Hepatocyte (in vitro differentiated cells): ENCODE measurements at places on chromosomes 12 and 14.

GRCh38 chr14:32050878-32051277 is 26.2 kb upstream of the ARHGAP5 start:
- no peak for DNase-seq

DNA sequence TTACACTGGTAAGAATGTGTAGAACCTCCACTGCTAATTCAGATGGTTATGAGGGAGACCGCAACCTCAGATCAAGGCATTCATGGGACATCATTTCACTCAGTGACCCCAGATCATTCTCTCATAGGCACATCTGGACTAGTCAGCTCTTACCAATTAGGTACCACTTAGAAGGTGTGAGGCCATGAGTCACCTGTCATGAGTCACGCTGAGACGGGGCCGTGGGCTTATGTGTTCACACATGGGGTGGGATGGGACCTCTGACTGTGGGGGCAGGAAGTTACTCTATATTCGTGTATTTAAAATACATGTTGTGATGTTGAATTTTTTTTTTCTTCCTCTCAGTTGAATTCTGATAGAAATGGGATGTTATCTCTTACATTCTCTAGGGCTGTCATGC is 55.9 kb downstream of the CCDC92 start:
- no peak for DNase-seq

DNA sequence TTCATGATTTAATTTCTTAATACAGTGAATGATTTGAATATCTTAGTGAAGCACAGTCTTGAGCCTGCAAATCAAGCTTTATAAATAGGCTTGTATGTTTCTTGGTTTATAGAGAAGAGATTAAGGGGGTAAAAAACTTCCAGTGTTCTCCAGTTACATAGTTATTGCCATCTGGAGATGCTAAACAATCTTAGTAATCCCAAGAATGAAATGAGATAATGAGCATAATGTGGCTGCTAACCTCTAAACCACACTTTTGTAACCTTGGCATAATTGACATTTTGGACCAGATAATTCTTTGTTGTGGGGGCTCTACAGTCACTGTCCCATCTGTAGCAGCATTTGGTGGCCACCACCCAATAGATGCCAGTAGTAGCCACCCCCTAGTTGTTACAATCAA is 316.8 kb downstream of the CCDC91 start:
- no peak for DNase-seq

GRCh38 chr12:62604373-62604772 is 137.7 kb downstream of the MON2 start:
- DNase-seq, result no peak

DNA sequence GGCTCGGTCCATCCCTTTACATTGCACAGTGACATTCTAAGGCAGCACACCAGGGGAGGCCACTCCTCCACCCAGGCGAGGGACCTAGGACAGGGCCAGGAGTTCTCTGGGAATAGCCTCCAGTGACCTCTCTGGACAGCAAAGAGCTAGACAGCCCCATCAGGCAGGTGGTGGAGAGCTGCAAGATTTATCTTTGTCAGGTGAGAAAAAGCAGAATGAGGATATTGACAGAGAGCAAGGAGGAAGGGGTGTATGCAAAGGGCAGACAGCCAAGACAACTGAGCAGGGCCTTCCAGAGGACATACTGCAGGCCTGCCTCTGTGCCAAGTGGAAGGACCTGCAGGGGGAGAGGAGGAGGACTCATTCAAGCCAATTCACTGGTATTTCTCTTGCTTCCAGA is 112.4 kb upstream of the MAX start:
- DNase-seq, result no peak

GRCh38 chr12:80157645-80158044 is 58.3 kb downstream of the OTOGL start:
- DNase-seq, result no peak

DNA sequence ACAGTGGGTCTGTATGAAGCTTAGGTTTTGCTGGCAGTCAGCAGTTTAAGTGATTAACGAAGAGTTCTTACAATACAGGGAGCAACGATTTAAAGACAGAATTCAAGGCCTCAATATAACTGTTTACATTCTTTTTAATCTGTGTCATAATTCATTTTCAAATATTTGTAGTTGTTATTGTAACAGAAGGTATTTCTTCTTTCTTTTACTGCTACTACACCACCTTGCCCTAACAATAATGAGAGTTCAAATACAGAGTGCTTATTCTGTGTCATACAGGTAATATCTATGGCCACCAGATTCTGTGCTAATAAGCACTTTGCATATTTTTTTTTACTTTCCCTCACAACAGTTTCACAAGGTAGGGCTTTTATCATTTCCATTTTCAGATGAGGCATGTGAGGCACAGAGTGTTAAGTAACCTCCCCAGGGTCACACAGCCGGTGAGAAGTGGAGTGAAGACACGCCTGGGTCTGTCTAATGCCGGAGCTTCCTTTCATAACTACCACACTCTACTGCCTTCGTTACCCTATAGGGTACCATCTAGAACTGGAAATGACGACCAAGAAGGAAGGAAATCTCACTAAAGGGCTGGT is 81.9 kb downstream of the PELI2 start:
- no peak for DNase-seq
